ENCODE measurements at places on chromosomes 11 and 22.

GRCh38 chr22:29510542-29510941 lies 30.5 kb downstream of the NEFH start:
- no peak for DNase-seq

GRCh38 chr11:115077740-115078139 lies 399.4 kb downstream of the NXPE2 start:
- no peak for DNase-seq

DNA sequence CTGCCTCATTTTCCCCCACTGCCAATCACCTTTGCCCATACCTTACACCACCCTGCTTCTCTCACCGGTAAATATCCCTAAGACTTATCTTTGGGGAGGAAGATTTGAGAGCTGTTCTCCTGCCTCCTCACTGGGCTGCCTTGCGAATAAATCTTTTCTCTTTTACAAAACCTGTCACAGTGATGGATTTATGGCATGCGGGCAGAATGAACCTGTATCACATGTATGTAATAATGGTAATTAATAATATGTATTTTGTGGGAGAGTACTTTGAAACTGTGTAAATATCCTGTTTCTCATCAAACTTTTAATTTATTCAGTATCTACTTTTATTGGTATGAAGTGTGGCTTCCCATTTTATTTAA lies 3.6 kb upstream of the USP18 start:
- no peak for DNase-seq

DNA sequence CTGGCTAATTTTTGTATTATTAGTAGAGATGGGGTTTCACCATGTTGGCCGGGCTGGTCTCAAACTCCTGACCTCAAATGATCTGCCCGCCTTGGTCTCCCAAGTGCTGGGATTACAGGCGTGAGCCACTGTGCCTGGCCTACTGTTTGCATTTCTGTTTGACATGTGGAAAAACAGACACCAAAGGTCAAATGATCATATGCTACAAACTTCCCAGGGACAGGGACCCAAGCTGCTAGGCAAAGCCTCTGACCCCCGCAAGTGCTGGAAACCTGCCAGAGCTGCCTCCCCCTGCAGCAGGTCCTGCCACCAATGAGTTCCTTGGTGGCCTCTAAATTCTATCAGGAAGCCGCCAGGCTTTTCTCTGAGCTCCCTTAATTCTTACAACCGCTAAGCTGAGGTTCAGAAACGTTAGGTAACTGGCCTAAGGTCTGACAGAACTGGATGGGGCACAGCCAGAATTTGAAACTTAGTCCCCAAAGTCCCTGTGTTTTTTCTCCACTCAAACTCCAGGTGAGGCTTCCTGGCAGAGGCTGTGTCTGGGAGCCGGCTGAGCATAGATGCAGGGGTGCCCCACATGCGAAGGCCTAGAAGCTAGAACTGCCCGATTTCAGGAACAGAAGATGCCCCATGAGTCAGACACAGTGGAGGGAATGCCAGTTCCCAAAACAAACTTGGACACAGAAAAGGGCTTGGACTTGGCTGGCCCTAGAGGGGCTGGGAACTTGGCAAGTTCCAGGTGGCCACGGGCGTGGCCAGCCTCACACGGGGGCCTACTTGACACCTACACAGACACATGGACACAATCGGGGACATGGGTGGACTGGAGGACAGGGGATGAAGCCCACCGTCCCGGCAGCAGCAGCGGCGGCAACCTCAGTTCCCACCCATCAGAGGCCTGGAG lies 7.4 kb downstream of the CSNK1E start:
- no peak for DNase-seq

DNA sequence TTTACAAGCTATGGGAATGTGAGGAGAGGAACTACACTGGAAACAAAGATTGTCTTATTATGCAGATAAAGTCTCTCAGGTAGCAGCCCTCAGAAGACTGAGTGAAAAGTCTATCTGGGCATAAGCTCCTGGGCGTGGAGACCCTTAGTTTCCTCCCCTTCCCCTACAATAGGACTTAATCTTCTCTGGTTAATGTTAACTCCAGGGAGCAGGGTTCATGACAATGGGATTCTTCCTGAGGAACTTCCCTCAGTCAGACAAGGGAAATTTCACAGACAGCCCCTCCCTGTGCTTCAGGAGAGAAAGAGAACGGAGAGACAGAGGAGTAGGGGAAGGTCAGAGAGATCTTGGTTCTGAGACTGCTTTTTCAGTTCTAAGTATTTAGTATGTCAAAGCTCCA lies 1428.6 kb downstream of the LRRC4C start:
- DNase-seq = no peak

GRCh38 chr11:22076271-22076930 lies 116.5 kb upstream of the ANO5 start:
- no peak for DNase-seq

- DNase-seq = no peak
These were observed 9.9 kb downstream of the SYNGR1 start for GRCh38 chr22:39359659-39360195.

- DNase-seq = no peak
These were observed 2120.0 kb upstream of the RAG2 start for GRCh38 chr11:38718049-38718448.

GRCh38 chr11:77198440-77198849 lies 70.4 kb downstream of the MYO7A start:
- DNase-seq = no peak

DNA sequence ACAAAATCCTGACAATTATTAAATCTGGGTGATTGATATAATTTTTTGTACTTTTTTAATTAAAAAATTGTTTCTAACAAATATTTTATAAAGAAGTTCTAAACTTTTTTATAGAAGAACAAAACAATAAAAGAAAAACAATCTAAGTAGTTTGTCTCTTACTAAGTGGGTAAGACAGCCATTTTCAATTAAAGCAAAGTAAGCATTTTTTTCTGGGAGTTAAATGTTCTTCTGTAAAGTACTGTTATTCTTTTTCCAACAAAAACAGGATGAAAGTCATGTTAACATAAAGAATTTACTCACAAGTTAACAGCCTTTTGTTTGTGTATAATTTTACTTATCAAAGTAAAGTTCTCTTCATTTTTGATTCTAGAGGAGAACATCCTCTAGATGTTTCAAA lies 1029.9 kb downstream of the JRKL start:
- DNase-seq = no peak

DNA sequence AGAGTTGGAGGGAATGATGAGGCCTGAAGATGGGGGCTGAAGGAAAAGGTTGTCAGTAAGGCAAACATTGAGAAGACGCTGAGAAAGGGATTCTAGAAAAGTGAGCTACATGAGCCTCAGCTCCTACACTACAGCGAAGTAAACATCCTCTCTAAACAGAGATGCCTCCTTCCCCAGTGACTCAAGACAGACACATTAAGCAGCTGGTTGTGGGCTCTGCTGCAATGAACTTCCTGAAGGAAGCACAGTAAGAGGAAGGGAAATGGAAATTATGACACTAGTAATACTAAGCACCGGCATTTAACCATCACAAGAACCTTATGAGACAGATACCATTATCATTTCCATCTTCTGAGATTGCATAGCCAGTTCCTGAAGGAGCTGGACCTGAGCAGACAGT lies 190.5 kb downstream of the C11orf87 start:
- peak; percentile 55 for DNase-seq

DNA sequence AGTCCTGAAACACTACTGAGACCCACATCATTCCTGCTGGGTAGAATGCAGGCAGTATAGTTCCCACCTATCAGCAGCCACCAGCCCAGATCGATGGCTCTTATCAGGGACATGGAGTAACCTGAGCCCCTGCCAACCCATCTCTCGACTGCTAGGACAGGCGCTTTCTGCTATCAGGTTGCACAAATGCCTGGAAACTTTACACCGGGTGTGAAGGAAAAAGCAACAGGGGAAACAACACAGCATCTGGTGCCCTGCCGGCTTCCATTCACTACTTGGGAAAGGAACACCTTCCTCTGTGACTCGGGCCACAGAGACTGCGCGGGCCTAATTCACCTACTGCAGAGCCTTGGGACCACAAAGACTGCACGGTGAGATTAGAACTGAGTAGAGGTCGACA lies 18.5 kb downstream of the RBFOX2 start:
- no peak for DNase-seq

- no peak for DNase-seq
These were observed 8.0 kb downstream of the JAML start for GRCh38 chr11:118216621-118217481.

- DNase-seq = no peak
These were observed 194.0 kb upstream of the KIRREL3 start for GRCh38 chr11:127194521-127194920.

GRCh38 chr11:119320776-119321524 lies 4.0 kb upstream of the MCAM start:
- DNase-seq = peak; percentile 74

GRCh38 chr11:104588446-104588845 lies 309.8 kb downstream of the CASP12 start:
- DNase-seq = no peak

- no peak for DNase-seq
These were observed 41.1 kb downstream of the GRAMD4 start for GRCh38 chr22:46661221-46661851.

DNA sequence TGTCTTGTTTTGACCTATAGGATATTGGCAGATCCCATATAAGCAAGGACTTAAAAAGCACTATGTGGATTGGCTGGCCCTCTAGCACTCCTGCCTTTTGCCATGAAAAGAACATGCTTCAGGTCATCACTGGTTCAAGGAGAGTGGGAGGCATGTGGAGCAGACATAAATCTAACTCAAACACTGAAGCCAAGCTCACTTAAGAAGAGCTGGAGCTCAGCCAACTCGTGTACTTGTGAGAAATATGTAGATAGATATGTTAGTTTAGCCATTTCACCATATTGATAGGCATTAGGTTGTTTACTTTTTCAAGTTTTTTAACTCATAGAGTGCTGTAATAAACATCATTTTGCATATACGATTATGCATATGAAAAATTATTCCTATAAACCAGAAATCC lies 19.9 kb upstream of the BBOX1 start:
- DNase-seq = no peak

GRCh38 chr22:24039046-24039445 lies 27.9 kb downstream of the CABIN1 start:
- no peak for DNase-seq

DNA sequence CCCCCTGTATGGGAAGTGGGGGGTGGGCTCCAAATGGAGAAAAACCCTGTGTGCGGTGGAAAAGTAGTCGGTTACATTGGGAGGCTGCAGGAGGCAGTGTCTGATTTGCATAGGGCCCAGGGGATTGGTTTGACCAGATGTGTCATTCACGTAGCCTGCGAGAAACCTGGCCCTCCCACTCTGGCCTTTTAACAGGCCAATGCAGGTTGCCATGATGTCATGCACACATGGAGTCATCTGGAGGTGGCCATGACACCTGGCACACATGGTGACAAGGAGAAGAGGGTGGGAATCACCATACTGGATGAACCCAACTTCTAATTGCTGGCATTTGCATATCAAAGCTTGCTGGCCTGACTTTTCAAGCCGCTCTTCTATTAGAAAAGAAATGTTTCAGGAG lies 50.6 kb downstream of the FAM181B start:
- no peak for DNase-seq

- DNase-seq = no peak
These were observed 582.9 kb downstream of the INSC start for GRCh38 chr11:15697437-15698236.

DNA sequence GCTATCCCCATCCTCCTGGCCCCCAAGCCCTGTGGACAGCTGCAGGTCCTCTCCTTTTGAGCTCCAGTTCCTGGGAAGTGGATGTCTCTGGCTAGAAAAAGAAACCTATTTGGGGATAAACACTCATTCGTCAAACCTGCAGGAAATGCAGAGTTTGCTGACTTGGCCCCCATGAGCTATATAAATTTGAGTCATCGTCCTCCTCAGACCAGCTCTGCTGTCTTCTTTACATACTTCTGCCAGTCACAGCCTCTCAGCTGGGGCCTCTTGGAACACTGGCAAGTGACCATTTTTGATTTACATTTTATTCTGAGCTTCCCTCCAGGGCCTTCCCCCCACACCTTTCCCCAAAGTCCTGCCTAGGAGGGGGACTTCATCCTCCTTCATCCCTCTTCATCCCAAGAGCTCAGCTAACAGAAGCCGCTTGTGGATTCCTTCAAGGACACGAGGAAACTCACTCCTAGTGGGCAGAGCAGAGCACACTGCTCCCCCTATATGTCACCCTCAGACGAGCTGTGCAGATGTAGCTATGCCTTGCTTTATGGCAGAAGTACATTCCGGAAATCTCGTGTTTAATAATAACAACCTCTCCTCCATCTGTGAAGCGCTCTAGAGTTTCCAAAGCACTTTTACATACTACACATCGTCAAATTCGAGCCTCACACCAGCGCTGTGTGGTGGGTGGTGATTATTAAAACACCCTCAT lies 131.8 kb downstream of the FEZ1 start:
- peak; percentile 74 for DNase-seq

- no peak for DNase-seq
These were observed 13.3 kb downstream of the ARHGAP1 start for GRCh38 chr11:46686886-46687795.

DNA sequence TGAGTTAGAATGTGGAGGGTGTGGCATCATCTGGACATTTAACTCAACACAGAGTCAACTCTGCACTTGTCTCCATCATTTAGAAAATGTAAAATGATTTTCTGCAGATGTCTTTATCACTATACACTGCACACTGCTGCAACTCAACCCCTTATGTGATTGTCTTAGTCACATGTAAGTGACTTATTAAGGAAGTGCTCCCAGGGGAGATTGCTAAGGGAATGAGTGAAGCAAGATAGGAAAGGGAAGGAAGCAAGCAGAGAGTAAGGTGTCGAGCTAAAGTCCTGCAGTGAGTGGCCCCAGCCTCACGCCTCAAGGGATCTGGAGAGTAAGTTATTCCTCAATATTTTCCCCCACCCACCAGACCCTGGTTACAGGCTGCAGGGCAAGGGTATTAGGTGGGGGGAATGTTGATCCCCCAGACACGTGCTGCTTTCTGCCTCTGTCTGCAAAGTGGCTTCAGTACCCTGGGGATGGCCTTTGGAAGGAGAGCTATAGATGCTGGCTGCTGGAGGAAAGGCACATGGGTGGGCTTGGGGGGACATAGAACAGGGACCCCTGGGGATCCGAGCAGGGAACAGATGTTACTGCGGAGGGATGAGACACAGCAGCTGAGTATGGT lies 7.2 kb upstream of the CBX6 start:
- no peak for DNase-seq

- no peak for DNase-seq
These were observed 5.3 kb upstream of the PRDM11 start for GRCh38 chr11:45141171-45141570.
